Aorta (tissue), 5 donors: ENCODE measurements at places on chromosomes 3 and 15. TPM values are rescaled to one million over a fixed set of nuclear protein-coding genes. Genes with fewer than 3 reads are reported as not detected.

GRCh38 chr3:87410110-87410509 is 133.7 kb upstream of the POU1F1 start:
- DNase-seq = no peak

GOLIM4 gene
- 48.8 TPM for total RNA-seq

MESP1 gene
- 1.2 TPM for total RNA-seq

- DNase-seq = no peak
These were observed 73.2 kb upstream of the ARL6 start for GRCh38 chr3:97691354-97691753.

DNA sequence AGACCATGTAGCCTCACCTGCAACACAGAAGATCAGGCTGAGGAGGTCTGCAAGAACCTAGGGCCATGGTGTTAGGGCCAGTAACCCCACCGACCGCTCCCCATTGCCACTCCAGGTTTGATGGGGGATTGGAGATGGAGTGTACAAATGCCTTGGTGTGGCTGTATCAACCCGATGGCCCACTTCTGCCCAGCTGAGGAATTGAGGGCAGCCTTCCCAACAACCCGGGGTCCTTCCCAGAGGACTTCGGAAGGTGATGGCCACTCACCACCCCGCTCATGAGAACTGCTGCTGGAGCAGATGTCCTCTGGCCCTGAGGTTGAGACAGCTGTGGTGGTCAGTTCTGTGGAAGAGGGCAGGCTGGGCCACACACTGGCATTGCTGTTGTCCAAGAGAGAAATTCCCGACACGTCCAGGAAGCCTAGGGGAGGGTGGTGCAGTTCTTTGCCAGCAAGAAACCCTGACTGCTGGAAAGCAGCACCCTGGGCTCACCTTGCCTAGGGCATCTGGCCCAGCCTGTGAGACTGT is 8.9 kb downstream of the GORASP1 start:
- no peak for DNase-seq

GRCh38 chr3:143329567-143330211 is 210.1 kb downstream of the CHST2 start:
- no peak for DNase-seq

- DNase-seq = no peak
These were observed 25.7 kb downstream of the KLF13 start for GRCh38 chr15:31352339-31352751.

- DNase-seq = peak; percentile 82
These were observed 3.9 kb upstream of the CCDC9B start for GRCh38 chr15:40344631-40345120.

GRCh38 chr15:38103564-38103963 is 149.1 kb upstream of the SPRED1 start:
- DNase-seq = no peak

GRCh38 chr15:67533873-67534272 is 8.6 kb upstream of the MAP2K5 start:
- DNase-seq = no peak

DNA sequence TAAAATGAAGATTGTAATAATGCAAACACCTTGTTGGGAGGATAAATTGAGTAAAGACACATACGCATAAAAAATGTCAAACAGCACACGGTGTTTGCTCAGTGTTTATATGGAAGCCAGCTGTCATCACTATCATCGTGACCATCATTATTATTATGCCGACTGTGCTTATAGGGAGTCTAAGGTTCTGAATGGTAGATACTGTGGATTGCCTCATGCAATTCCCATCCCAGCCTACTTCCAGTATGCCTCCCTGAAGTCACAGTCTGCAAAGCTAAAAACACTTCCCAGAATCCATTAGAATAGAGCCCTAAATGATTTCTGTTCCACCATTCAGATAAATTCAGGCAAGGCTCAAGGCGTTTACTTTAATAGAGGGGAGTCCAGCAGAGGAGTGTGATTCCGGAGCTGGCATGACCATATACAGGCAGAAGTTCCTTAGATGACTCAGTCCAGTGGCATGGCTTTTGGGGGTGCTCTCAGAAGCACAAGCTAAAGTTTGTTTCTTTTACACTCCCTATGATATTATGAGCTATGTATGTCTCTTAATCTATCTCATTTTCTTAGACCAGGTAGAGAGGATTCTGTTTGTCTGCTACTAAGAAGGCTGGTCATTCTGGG is 148.7 kb downstream of the MEX3B start:
- no peak for DNase-seq

CPLX3 gene
- total RNA-seq = not detected

NR2E3 gene
- total RNA-seq = 0.72 TPM

GRCh38 chr15:56491110-56491722 is 26.3 kb upstream of the MNS1 start:
- peak; percentile 78 for DNase-seq

CRBN gene
- 68.5 TPM for total RNA-seq

DNA sequence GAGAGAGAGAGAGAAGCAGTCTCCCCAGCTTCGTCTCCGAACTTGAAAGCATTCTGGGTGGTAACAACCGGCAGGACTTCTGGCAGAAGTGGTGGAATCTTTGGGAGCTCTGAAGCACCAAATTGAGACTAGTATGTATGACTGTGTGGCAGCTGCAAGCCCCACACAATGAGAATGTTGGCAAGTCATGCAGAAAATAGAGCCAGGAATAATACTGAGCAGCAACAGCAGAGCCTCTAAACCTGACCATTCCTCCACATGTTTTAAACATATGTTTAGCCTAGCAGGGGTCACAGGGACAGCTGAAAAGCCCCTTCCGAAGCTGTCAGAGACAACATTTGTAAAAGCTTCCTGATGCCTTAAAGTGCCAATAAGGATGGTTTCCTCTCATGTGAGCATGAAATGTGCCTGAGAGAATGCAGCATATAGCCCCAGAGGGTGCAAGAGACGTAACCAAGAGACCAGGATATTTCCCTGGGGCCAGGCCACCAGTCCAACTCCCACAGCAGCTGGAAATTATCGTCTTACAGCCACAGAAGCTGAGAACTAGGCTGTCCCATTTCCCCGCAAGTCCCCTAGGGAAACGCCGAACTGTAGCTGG is 178.6 kb upstream of the CCDC54 start:
- DNase-seq = peak; percentile 46

GRCh38 chr15:92636908-92637481 is 18.6 kb downstream of the FAM174B start:
- peak; percentile 61 for DNase-seq

GRCh38 chr3:144362126-144362525 is 390.5 kb downstream of the DIPK2A start:
- DNase-seq = no peak

- DNase-seq = no peak
These were observed 467.4 kb downstream of the GRM7 start for GRCh38 chr3:7328339-7328738.

DNA sequence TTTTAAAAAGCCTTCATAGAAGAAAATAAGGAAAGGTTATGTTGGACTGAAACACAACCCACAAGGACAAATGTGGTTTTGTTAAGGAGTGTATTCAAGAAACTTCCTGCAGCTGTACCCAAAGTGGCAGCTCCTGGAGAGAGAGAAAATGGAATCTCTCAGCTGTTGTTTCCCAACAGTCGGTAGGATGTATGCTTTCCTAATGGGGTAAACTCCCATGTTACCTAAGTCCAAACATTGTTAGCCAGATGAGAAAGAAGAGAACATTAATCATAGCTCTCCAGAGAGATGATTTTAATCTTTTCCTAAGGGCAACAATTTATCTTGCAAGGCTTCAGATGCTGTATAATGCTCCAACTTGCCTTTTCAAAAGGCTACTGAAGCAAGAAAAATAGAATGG is 22.6 kb upstream of the TEX9 start:
- no peak for DNase-seq

- no peak for DNase-seq
These were observed 73.1 kb upstream of the SLCO3A1 start for GRCh38 chr15:91780387-91780786.

DNA sequence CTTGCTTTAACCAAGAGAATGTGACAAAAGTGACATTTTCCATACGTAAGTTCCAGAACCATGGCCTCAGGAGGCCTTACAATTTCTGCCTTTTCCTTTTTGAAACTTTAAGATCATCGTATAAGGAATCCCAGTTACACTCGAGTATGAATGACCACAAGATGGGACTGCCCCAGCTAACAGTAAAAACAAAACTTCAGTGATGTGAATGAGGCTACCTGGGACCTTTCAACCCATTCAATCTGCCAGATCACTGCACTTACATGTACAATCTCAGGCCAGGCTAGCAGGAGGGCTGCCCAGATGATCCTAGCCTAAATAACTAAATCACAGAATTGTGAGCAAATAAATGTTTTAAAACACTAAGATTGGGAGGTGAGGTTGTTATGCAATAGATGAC is 328.8 kb downstream of the CNTN6 start:
- no peak for DNase-seq

- DNase-seq = no peak
These were observed 85.1 kb downstream of the ZBTB20 start for GRCh38 chr3:115062009-115062408.

GRCh38 chr15:60371175-60372051 is 26.4 kb downstream of the ANXA2 start:
- DNase-seq = peak; percentile 90

MME gene
- total RNA-seq = 3.1 TPM

DNA sequence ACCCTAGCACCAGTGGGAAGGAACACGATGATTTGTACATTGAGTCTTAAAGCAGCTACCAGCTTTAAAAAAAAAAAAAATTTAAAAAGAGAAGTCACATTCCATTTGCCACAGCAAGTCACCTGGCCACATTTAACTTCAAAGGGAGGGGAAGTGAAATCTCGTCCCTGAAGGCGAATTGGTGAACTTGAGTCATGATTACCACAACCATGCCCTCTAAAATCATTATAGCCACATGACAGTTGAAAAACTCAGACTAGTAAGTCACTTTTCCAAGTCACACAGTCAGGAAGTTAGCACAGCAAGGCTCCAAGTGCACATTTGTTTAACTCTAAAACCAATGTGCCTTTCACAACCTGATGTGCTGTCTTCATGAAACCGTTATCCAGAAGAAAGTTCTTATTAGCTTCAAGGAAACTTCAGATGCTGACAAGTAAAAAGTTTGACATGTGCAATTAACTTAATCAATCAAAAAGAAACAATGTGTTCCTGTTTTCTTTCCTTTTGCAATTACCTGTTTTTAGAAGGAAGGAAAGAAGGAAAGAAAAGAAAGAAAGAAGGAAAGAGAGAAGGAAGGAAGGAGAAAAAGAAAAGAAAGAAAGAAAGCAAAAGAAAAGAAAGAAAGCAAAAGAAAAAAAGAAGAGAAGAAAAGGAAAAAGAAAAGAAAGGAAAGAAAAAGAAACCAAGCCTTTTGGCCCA is 8.3 kb upstream of the THSD4 start:
- DNase-seq = no peak

NFKBIZ gene
- 198 TPM for total RNA-seq

CYP1A1 gene
- total RNA-seq = 2.3 TPM

- no peak for DNase-seq
These were observed 143.7 kb upstream of the LRIG1 start for GRCh38 chr3:66644549-66644948.

- no peak for DNase-seq
These were observed 629 bp downstream of the RPL24 start for GRCh38 chr3:101685870-101686307.

- no peak for DNase-seq
These were observed 53.5 kb downstream of the ZPLD1 start for GRCh38 chr3:102488331-102488730.

- DNase-seq = no peak
These were observed 1.2 kb upstream of the ANP32A start for GRCh38 chr15:68821841-68822381.

GRCh38 chr3:11096266-11097139 is 57.8 kb upstream of the HRH1 start:
- DNase-seq = peak; percentile 96

DNA sequence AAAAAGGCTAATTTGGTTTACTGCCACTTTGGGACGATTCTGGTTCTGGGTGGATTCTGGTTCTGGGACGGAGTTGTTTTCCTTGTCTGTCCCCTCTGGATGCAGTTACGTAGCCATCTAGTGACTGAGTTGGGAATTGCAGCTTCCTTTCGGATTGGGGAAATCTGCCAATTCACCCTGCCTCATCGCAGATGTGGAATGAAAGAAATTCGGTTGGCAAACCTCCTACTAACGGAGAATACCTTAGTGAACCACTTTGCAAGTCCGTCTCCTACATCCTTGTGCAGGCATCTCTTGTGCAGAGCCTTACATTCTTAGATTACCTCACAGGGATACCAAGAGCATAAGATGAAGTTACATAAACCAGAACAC is 31.5 kb upstream of the AP4E1 start:
- peak; percentile 71 for DNase-seq

DNA sequence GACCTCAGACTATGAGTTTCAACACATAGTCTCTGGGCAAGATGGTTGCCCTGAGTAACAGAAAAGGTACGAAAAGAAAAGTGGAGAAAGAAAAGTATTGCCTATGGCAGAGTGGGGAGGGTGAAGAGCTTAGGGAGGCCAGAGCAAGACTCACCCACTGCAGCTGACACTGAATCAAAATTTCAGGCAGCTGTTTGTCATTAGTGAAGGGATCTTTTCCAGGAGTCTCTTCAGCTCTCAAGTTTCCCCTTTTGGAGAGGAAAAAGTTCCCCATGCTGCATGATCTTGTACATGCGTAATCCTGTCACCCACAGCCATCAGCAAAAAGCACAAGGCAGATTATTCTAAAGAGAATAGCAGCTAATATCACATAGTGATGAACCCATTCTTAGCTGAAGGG is 616.9 kb upstream of the GBE1 start:
- no peak for DNase-seq

DNA sequence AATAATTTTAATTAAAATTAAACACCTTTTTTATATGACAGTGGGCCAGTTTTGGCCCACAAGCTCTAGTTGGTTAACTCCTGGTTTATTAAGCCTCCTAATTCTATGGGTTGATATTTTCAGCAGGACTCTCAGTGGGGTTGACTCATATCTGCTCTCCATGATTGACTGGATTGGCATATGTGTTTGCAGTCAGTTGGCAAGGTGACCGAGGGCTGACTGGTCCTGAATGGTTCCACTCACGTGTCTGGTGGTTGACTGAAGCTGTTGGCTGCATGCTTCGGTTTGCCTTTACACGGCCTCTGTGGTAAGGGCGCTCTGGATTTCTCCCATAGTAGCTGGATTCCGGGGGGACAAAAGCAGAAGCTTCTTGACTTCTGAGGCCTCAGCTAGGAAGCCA is 65.3 kb upstream of the ZNF280D start:
- no peak for DNase-seq

BFSP2 gene
- not detected for total RNA-seq

GRCh38 chr15:38941399-38941953 is 376.9 kb upstream of the RASGRP1 start:
- no peak for DNase-seq

GRCh38 chr3:140093742-140094141 is 158.8 kb downstream of the CLSTN2 start:
- peak; percentile 73 for DNase-seq

DNA sequence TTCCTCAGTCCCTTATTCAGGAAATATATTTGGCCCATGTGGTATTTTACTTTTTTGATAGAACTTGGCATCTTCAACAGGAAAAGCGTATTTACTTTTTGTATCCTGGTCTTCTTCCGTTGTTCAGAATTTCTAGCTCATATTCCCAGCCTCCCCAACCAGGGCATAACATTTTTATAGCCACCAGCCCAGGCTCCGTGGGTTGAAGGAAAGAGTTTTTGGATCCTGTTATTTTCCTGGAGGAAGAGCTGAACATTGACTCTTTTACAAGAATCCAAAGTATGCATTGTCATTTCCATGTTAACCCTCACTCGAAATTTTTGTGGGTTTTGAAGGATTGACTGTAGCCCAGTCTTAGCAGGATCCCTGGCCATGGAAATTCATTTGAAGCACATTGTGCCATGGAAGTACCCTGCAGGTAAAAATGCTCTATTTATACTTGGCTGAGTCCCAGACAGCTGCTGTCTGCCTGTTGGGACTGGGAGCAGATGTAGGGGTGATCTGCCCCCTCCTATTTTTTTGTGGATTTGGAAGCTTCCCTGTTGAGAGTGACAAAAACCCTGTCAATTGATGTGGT is 98.8 kb downstream of the AKAP13 start:
- no peak for DNase-seq

TMEM62 gene
- 24.5 TPM for total RNA-seq
